ENCODE measurements at places on chromosomes 11 and 22.
A peak's percentile ranks its signal among the peaks of the same experiment; 100 is the strongest.

- DNase-seq, result no peak
Measured at GRCh38 chr11:40425168-40425567, 1034.3 kb downstream of the LRRC4C start.

- no peak for DNase-seq
Measured at GRCh38 chr11:124740277-124740882, 638 bp downstream of the NRGN start.

DNA sequence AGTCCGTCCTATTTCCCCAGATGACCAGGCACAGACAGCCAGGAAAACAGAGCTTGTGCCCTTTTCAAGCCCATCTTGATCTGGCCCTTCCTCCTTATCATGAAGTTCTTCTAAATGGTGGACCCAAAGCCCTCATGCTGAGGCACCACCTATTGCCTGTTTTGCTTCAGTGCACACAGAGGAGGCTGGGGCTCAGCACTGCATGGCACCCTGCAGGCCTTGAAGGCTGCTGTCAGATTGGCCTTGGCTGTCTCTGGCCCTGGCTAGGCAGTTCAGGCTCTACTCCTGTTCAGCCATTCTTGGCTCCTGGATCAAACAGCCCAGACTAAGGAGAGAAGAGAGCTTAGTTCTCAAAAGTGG is 49.2 kb downstream of the OTOG start:
- no peak for DNase-seq

DNA sequence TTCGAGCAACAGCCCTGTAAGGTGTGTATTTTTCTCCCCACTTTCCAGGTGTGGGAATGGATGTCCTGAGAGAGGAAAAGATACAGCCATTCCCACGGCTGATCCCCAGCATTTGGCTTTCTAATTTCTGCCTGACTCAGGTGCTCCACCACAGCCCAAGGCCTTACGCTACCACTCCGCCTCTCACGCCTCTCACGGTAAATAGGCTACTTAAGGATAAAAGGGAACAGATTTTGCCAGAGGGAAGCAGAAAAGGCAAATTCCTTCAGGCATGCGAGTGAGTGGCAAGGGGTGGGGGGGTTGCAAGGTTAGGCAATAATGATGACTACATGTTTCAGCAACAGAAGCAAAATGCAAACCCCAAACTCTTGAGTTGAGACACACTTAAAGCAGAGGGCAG is 9.2 kb downstream of the PVALB start:
- no peak for DNase-seq

DNA sequence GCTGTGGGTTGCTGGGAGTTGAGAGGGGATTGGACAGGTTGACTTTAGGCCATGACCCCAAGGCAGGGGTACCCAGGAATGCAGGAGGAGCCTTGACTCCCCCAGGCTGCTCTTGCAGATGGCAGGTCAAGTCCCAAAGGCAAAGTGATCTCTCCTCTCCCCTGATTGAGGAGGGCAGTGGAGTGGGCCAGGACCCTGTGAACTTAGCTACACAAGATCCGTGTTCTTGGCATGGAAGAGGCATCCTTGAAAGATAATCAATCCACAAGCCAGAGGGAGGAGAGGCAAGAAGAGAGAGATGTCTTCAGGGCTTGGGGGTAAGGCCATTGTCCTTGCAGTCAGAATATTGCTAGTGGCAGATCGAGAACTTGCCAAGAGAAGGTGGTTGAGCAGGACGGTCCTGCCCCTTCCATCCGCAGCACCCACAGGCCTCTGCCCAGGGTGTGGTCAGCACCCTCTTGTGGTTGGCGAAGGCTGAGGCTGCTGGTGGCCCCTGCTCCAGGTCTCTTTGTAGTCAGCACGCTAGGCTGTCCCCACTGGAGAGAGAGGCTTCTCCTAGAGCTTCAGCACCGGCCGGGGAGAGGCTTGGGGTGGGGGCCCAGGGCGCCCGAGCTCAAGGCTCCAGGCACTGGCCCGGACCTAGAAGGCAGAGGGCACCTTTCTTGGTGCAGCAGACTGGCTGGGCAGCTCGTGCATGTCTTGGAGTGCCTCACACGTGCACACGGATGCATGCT is 45.4 kb downstream of the KCNC1 start:
- no peak for DNase-seq

GRCh38 chr11:73271936-73272679 is at the start of gene P2RY6:
Gene P2RY6, plus strand, starts transcription at chr11:73272338. Its CDS starts 24,181 bp downstream, at chr11:73296519.
- peak; percentile 44 for DNase-seq

GRCh38 chr22:18001040-18001893 is 23.1 kb downstream of the MICAL3 start:
- DNase-seq, result peak; percentile 98

DNA sequence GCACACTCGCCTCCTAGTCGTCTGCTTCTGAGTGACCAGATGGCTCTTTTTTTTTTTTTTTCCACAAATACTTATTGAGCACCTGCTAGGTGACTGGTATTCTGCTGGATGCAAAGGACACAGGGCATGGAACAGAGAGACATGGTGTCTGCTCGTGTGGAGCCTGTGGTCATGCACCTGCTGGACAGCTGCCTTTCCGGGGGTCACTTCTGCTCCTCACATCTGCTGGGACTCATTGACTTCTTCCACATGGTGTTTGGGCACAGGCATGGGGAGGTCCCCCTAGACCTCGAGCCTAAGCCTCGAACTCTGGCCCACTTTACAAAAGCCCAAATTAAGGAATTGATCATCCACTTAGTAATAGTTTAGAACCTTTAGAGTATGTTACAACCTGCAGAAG is 39.5 kb upstream of the EMID1 start:
- DNase-seq, result no peak

GRCh38 chr11:92627615-92628256 is 341.7 kb upstream of the MTNR1B start:
- no peak for DNase-seq

DNA sequence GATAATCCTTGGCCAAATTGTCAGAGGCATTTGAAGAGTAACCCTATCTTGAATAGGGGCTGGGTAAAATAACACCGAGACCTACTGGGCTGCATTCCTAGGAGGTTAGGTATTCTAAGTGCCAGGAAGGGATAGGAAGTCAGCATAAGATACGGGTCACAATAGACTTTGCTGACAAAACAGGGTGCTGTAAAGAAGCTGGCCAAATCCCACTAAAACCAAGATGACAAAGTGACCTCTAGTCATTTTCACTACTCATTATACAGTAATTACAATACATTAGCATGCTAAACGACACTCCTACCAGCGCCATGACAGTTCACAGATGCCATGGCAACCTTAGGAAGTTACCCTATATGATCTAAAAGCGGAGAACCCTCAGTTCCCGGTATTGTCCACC is 964 bp upstream of the REXO2 start:
- peak; percentile 59 for DNase-seq

DNA sequence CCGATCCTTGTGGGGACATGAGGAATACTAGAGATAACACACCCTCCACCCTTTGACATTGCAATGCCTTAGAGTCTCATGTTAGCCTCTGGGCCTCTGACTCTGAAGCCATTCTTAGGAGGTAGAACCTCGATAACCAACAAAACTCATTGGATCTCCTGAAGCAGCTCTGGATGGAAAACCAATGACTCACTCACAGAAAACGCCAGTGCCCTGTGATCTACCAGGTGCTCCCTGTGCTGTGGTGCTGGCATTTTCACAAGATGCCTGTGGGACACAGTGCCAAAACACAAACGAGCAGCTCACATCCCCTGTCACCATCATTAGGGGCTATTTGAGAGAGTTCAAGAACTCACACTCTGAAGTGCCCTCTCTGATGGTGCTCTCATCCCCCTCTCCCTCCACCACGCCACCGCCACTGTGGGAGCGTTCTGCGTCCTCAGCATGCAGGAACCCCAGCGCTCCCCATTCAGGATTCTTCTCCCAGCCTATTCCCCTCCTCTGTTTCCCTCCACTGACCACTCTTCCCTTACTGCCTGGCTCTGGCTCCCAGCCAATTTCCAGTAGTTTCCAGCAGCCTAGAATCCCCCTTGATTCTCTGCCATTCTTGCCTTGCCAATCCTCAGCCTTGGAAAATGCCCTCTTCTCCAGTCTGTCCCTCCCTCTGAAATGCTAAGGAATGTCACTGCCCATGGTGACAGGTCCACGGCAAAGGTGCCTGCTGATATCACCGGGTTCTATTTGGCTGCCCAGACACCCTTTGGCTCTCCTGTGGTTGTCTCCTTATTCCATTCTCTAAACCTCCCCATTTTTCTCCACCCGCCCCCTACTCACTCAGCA is 4.7 kb upstream of the POLD4 start:
- DNase-seq, result peak; percentile 21

DNA sequence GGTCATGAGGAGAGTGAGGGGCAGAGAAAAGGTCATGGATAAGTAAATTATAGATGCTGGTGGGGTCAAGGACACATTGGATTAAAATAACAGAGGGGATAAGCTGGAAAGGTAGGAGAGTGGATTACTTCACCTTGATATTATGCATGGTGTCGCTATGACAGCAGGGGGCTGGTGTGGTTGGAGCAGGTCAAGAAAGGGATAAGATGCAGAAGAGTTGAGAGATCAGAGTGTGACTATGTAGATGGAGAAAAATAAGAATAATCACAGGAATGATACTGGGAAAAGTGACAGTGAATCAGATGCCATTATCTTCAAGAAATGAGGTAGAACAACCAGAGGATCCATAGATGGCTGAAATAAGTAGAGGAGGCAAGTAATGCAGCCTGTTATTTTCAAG is 29.4 kb upstream of the AMOTL1 start:
- DNase-seq, result no peak

GRCh38 chr11:16795146-16795545 is 56.7 kb downstream of the C11orf58 start:
- no peak for DNase-seq

GRCh38 chr11:114076921-114077331 is 17.4 kb downstream of the ZBTB16 start:
- DNase-seq, result no peak

- DNase-seq, result no peak
Measured at GRCh38 chr11:127627204-127627603, 626.6 kb upstream of the KIRREL3 start.

DNA sequence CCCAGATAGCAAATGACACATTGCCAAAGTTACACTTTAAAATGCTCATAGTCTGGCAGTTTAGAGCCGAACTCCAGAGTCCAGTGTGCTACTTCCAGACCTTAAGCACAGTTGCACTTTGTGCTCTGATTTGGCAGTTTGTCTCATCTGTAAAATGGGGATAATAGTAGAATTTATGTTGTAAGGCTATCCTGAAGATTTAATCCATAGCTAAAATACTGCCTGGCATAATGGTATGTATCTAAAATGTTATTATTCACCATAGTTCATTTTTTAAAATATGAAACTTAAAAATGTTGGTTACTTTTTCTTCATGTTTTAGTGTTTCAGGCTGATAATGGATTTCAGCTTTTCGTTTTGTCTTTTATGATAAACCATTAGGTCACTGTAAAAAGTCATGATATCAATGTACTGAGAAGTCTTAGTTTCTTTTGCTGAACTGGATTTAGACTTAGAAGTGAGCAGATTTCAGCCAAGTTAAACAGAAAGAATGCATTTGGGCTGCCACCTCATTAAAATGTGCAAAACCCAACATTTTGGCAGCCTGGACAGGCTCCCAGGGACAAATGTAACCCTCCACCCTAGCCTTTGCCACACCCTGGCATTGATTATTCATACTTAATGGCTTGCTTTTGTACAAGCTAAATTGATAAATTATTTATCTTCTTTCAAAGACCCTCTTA is 933 bp downstream of the OLFML1 start:
- peak; percentile 8 for DNase-seq

DNA sequence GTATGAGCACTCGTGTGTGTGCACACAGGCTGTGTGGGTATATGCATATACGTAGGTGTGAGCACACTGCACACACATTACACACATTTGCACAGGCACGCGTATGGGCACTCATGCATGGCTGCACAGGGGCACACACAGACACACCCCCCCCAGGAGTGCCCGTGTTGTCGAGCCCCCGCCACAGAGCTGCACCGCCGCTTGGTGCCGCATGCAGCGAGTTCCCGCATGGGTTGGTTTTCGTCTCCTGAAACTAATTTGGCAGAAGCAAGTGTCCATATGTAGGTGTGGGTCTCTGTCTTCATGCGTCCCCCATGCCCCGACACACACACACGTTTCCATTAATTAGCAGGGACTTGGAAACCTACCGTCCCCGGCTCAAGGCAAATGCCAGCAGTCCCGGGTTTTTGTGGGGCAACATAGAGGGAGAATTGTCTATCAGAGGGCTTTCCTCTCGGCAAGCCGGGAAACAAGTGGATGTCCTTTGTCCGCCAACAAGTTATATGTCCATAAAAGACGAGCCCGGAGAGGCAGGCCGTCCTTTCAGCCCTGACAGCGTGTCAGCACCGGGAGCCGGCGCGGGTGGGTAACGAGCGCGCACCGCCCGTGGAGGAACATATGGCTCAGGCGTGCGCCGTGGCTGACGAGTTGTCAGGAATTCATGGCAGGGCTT is 1291.7 kb downstream of the BRD1 start:
- DNase-seq, result no peak

DNA sequence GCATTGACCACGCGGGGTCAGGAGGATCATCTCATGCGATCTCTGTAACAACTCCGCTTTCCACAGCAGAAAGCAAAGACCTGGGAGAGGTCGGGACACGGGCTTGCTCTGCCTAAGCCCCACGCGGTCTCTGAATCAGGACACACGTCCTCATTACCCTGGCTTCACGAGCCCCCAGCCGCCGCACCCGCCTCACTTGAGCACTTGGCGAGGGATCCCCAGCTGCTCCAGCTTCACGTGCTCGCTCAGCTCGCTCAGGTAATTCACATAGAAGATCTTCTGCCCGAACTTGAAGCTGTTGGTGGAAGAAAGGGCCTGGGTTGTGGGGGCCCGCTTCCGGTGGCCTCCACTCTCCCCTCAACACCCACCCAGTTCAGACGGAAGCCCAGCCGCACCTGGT is 19.6 kb downstream of the ARHGAP1 start:
- DNase-seq, result no peak

DNA sequence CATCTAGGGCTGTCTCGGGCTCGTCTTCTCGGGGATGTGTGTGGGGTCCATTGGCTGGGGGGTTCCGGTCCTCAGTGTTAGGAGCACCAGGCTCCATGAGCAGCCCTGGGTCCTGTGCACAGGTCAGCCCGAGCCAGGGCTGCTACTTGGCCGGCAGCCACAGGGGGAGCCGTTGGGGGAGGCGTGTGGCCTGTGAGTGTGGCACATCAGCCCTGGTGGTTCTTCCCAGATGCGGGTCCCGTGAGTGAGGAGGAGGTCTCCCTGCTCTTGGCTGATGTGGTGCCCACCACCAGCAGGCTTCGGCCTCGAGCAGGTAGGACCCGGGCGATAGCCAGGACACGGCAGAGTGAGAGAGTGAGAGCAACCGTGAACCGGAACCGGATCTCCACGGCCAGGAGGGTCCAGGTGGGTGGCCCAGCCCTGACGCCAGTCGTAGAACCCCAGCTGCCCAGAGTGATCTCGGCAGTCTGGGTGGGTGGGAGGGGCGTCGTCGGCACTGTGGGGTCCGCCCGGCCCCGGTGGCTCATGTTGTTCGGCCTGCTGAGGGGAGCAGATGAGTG is 18.5 kb downstream of the IRF7 start:
- DNase-seq, result no peak

GRCh38 chr11:107243929-107244328 is 213.7 kb downstream of the CWF19L2 start:
- no peak for DNase-seq

- no peak for DNase-seq
Measured at GRCh38 chr22:41914611-41915034, 251 bp downstream of the SHISA8 start.

Data from umbilical cord (tissue), 2 donors.